ENCODE measurements at places on chromosomes 6 and 20. TPM values are rescaled to one million over a fixed set of nuclear protein-coding genes. Genes with fewer than 3 reads are reported as not detected.

ANGPT4 gene
- not detected for total RNA-seq

CLVS2 gene
- not detected for total RNA-seq

DNA sequence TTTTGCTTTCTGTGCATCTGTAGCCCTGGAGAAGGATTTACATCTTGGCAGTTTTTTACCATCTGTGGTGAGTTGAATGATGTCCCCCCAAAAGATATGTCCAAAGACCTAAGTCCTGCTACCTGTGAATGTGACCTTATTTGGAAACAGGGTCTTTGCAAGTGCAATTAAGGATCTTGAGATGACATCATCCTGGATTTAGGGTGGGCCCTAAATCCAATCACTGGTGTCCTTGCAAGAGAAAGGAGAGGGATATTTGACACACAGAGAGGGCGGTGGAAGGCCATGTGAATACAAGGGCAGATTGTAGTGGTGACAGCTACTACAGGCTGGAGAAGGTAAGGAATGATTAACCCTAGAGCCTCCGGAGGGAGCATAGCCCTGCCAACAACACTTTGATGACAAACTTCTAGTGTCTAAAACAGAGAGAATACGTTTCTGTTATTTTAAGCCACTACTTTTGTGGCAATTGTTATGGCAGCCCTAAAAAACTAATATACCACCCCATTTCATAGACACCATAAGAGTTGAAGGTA lies 35.1 kb downstream of the MKKS start:
- DNase-seq, result no peak

DNA sequence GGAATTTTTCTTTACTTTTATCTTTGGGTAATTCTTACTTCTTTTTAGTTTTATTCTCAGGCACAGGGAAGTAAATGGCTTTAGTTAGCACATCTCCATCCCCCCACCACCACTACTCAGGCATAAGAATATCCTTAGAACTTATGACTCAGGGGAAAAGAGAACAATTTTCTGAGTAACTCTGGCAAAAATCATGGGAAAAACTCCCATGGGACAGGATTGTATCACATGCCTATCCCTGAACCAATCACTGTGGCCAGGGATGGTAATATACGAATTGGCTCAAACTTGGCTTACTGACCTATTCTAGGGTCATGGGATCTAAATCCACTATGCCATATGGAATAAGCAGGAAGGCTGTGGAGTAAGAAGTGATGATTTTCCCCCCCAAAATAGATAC lies 339.1 kb downstream of the BTBD3 start:
- no peak for DNase-seq

DNA sequence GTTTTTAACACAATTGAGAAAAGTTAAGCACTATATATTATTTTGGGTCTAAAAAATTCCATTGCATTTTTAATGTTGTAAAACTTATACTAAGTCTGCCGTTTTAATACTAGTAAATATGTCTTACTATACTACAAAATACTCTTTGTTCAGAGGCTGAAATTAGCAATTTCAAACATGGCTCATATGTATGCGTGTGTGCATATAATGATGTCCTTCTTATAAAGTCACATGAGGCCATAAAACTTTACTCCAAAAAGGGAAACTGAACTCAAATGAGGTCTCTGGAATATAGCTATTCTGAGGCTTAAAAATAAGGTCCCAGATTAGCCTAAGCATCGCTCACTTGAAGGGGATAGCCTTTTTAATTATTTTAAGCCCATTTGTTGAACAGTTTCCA lies 224.0 kb downstream of the MYLK4 start:
- no peak for DNase-seq
